Activated gamma-delta T cell treated with anti-CD3 and anti-CD28 coated beads, Interleukin-2, amount 50 U/mL, for 16 hours (primary cell): ENCODE measurements at places on chromosomes 3 and 15.

DNA sequence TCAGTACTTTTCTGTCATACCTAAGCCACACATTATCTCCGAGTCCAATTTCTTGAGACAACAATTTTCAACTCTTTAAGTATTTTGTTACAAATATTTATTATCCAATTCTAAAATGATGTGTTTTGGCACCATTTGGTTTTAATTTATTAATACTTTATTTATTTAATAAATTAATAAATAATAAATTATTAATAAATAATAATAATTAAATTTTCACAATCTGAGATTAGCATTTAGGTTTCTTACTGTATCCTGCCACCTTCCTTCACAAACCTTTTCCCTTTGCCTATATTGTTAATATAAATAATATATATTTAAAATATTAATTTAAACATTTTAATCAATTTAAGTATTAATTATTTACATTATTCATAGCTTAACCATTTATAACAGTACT lies 23.9 kb downstream of the TMEM207 start:
- DNase-seq, result no peak

DNA sequence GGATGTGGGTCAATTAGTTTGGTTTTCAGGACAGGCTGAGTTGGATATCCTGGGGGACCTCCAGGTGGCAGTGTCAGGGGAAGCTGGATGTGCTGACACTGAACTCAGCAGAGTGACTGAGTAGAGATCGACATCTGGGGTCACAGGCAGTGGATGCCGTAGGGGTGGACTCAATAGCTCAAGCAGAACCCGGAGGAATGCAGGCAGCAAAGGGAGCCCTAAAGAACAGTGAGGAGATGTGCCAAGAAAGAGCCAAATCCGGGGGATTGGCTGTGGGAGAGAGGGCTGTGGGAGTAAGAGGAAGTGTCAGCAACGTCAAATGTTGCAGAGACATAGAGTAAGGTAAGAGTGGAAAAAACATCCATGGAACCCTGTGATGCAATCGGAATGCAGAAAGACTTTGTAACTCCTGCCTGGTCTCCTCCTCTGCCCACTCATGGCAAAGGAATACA lies 11.6 kb downstream of the CCR5AS start:
- no peak for DNase-seq

GRCh38 chr15:62165104-62165792 lies at the start of gene C2CD4B:
C2CD4B (minus strand) TSS chr15:62165285; CDS start chr15:62164984, 301 bp downstream.
- DNase-seq, result no peak

- peak; percentile 30 for DNase-seq
Observed at GRCh38 chr15:67762610-67763368, 62.5 kb upstream of the SKOR1 start.

- no peak for DNase-seq
Observed at GRCh38 chr3:141960731-141961130, 84.3 kb downstream of the ATP1B3 start.

DNA sequence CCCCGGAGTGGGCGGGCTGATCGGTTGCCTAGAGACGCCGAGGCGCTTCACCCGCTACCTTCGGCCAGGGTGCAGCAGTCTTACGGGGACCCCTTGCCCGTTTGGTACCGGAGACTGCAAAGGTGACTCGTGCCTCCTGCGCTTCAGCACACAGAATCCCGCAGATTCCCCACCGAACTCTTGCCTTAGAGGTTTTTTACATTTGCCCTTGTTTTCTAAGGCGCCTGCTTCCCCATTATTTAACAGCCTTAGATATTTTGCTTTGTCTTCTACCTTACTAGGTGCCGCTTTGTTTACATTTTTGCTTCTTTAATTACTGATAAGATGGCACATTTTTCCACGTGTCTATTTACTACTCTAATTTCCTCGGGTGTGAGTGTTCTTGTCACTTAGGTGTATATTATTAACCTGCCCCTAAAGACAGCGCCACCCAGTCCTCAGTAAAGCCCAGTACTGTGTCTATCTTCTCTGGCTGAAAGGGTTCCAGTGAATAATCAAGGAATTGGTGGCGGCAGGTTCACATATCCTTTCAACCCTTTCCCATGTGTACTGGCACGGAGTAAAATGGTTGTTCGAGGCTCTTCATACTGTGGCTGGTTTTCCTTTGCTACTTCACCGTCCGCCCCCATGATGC lies 573 bp upstream of the CEP152 start:
- DNase-seq, result no peak

DNA sequence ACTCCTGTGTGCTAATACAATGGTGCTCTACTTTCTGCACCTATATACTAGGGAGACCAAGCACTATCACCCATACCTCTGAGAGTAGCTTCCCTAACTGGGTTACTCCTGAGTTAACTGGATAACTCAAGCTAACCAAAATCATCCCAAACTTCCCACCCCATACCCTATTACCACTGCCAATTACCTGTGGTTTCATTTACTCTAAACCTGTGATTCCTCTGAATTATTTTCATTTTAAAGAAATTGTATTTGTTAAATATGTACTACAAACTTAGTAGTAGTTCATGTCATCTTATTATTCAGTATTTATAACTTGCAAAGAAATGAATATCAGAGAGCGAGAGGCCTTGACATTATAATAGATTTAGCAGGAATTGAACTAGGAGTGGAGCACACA lies 340.5 kb downstream of the TBC1D5 start:
- no peak for DNase-seq

DNA sequence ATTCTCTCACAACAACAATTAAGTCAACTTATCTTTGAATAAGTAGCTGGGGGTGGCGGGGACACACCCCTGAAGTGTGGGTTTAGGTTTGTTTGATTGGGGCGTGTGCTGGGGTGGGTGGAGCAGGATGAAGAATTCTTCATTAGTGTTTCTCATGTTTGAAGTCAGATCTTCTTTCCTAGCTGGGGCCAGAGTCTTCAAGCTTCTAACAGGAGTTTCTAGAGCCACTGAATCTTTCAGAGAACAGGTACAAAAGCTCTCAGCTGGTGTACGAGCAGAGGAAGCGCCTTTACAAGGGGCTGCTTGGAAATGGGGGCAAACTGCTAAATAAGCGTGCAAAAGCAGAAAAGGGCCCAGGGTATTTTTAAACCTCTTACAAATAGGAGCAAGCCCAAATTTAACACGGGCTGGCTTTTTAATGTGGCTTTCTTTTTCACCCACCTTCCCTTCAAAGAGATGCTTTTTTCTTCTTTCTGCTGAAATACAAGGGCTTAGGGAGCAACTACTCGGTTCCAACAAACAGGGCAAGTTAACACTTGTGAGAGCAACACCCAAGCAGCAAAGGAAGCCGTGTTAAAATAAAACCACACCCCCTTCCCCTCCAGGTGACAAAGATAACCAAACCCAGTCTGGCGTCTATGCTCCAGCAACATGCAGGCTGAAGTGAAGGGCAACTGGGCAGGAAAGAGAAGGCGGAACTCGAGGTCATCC lies 86.9 kb upstream of the RASGRP1 start:
- DNase-seq, result peak; percentile 33

DNA sequence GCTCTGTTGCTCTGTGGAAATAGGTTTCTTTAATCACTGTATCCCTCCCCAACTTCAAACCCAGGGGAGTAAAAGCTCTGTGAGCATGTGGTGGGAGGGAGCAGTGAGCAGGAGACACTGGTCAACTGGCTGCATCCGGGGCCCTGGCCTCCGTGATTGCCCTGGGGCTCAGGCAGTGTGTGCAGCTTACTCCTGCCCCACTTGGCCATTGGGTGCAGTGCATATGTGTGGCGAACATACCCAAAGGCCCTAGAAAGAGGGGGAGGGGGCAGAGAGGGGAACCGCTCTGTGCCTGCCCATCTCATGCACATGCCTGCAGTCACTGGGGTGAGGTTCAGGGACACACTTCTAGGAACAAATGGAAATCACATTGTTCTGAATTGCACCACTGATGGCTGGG lies 378.7 kb downstream of the ZBBX start:
- DNase-seq, result no peak

DNA sequence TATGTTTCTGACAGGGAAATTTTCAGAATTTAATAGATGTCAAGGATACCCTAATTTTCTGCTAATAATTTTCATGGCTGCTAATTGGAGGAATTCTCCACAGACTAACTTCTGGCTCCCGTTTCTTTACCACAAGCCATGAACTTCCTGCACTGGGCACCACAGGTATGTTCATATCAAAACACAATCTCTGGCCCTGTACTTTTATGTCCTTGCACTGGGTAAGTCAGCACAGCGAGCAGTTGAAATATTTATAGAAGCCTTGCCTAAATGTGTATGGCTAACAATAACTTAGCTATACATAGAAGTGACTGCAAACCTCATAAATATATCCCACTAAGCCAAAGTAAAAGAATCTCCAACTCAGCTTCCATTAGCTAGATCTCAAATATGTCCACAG lies 246.9 kb downstream of the ZIC1 start:
- no peak for DNase-seq

DNA sequence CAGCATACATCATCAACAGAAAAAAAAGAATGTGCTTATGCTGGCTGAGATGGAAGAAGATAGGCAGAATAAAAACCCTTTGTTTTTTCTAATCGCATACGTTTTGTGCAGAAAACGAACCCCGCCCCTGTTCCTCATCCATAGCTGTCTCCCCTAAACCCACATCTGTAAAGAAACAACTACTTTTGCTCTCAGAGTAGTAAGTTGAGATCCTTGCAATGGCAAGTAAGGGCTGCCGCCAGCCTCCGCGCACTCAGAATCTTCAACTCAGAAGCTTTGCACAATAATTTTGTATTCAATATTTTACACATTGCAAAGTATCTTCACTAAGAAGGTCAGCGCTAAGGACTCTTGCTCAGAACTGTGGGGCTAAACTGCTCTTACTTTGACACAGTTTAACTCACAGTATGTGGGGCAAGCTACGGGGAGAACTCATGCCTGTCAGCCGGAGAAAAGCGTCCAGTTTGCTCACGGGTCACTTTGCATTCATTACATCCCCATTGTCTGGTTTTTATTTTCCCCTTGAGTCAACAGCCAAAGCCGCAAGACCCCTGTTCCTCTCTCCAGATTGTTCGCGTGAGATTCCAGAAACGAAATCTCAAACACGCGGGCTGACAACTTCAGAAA lies 1.0 kb downstream of the LYSMD4 start:
- no peak for DNase-seq

DNA sequence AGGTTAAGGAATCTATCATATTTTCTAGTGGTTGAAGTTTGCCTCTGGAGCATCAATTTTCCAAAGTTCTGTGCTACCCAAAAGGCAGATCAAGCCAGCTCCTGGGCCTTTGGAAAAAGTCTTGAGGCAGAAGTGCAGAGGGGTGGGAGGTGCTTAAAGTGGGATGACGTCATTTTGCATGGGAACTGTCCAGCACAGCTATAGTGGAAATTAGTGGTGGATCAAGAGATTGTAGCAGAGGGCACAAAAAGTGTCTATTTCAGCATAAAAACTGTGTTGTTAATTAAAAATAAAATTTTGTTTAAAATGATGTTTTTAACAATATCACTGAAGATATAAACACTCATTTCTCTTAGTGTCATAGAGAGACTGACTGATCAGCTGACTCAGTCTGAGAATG lies 221.9 kb downstream of the LRRN1 start:
- no peak for DNase-seq

DNA sequence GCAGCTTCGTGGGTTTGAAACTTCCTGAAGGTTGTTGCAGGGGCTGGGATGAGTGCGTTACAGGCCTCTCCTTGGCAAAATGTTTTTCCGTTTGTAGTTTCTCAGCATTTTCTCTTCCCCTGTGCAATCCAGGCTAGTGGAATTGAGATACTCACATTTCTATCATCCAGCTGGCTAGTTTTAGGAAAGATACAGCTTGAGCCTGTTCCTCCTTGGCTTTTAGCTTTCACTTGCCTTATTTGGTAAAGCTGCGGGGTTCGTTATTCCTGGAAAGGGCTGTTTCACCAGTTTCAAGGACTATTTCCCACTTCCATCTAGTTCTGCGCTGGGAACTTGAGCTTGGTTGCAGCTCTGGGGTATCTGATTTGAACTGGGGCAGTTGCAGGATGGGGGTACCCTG lies 90.3 kb downstream of the ITPR1 start:
- DNase-seq, result no peak

- DNase-seq, result no peak
Observed at GRCh38 chr15:71215126-71215894, 100.0 kb downstream of the THSD4 start.

DNA sequence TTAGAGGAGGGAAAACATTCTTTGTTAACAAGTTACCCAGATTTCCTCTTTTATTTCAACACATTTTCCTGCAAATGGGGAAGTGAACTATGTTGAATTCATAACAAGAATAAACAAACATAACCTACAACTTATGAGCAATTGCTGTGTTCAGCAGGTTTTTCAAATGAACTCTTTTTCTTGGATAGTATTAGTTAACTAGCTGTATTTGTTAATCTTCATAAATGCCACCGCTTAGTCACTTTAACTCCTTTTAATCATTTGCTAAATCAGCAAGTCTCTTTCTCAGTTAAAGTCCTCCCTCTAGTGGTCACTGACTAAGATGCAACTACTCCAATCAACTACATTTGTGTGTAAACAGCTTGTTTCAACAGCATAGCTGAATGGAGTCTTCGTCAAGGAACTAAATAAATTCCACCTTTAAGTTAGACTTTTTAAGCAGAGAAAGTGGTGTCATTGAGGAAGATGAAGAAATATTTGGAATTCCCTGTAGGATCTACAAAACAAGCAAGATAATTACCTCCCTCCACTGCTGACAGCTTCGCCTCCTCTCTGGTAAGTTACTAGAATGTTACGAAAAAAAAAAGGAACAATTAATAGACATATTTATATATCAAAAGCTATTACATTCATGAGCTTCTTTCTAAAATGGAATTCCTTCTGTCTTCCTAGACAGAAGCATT lies 1122.0 kb downstream of the ROBO1 start:
- DNase-seq, result no peak

DNA sequence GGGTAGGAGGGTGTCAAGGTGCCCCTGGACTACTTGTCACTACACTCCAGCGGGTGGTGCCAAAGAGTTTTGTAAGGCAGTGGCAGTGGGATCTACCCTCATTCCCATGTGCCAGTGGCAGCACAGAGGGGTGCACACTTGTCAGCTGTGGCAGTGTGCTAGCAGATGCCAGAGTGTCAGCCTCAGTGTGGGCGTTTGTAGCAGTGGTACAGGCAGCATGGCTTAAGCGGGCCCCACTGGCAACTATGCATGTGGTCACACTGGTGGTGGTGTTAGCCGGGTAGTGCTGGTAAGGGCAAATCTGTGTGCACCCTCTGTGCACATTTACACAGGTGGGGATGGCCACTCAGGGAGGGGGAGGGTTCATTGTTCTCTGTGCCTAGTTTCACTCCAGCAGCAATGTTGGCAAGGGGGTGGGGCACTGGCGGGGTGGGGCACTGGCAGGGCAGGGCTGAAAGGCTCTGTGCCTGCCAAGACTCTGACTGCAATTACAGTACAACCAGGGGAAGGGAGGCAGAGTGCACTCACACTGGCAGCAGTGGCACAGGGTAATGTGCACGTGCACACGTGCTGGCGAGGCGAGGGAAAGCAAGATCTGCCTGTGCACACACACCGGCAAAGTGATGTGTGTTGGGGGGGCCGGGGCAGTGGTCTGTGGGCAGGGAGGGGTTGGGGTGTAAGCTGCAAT lies 31.8 kb downstream of the MYO9A start:
- DNase-seq, result no peak

DNA sequence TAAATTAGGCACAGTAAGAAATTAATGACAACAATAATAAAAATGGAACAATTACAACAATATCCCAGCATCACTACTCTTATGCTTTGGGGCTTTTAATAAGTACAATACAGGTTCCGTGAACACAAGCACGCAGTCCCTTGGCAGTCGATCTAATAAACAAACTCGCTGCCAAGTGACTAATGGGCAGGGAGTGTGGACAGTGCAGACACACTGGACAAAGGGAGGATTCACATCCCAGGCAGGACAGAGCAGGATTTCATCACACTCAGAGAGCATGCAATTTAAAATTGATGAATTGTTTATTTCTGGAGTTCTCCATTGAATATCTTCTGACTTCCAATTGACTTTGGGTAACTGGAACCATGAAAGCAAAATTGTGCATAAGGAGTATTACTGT lies 524.1 kb upstream of the CFAP20DC start:
- no peak for DNase-seq

GRCh38 chr15:23372284-23372683 lies 17.7 kb downstream of the GOLGA8S start:
- no peak for DNase-seq
